ENCODE measurements at places on chromosomes 11 and 22. TPM values are rescaled to one million over a fixed set of nuclear protein-coding genes. Genes with fewer than 3 reads are reported as not detected.

The CABP4 gene
- total RNA-seq, result 0.28 TPM

The ZW10 gene
- total RNA-seq, result 24.5 TPM

The TMEM86A gene
- total RNA-seq, result 0.70 TPM

The MFRP gene
- total RNA-seq, result 0.03 TPM

The CCDC73 gene
- not detected for total RNA-seq

The POTEH gene
- not detected for total RNA-seq

The DEFB131B gene
- total RNA-seq, result not detected

The MS4A8 gene
- not detected for total RNA-seq

The CDON gene
- total RNA-seq, result 35.5 TPM

The CYP2D6 gene
- total RNA-seq, result 1.3 TPM

The LMO2 gene
- 3.9 TPM for total RNA-seq

The CREB3L1 gene
- total RNA-seq, result 4.5 TPM

The P2RY2 gene
- 1.6 TPM for total RNA-seq

The MS4A1 gene
- total RNA-seq, result not detected

The ANKRD49 gene
- 16.6 TPM for total RNA-seq

The F2 gene
- not detected for total RNA-seq

All from GM23338 (cell line).